ENCODE measurements at places on chromosomes 5 and 9. TPM values are rescaled to one million over a fixed set of nuclear protein-coding genes. Genes with fewer than 3 reads are reported as not detected.

Gene ANKRD31
- total RNA-seq: 0.06 TPM

Gene ARHGEF39
- 0.18 TPM for total RNA-seq

Gene OCLN
- total RNA-seq: 2.0 TPM

Gene NRG2
- total RNA-seq: 1.3 TPM

Gene DBH
- total RNA-seq: not detected

Gene EGR1
- total RNA-seq: 71.9 TPM

Gene SLCO4C1
- 0.16 TPM for total RNA-seq

Gene SYNPO
- total RNA-seq: 503 TPM

Gene ANKRD34B
- total RNA-seq: not detected

Gene WHRN
- total RNA-seq: 7.0 TPM

Gene YTHDC2
- 20.3 TPM for total RNA-seq
